ENCODE measurements at places on chromosomes 7 and 10.

GRCh38 chr10:92688927-92689662 lies 660 bp upstream of the HHEX start:
- no peak for DNase-seq

DNA sequence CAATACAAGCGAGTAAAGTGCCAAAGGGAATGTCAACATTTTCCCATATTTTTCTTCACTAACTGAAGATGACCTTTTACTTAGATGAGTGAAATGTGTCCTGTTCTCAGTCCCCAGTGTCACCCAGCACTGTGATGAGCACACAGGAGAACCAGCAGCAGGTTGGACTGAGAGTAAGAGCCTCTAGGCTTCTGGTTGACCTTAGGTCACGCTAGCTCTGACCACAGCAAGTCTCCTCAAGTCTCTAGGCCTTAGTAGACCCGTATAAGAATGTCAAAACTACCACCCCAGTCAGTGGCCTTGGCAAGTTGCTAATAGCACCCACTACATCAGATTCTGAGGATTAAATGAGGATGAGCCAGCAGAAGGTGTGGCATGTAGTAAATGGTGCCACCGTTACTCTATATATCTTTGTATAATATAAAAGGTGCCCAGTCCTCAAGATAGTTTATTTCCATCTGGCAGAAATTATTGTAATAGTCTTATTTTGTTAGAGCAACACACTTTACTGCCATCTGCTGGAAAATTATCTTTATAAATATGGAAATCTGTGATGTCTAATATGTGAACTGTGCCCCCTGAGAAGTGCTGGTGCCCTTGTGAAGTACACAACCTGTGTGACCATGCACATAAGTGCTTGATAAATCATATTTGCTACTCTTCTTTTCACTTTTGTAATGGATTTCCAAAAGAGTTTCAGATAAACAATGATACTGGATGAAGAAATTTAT lies 75.7 kb downstream of the SPAG6 start:
- no peak for DNase-seq

DNA sequence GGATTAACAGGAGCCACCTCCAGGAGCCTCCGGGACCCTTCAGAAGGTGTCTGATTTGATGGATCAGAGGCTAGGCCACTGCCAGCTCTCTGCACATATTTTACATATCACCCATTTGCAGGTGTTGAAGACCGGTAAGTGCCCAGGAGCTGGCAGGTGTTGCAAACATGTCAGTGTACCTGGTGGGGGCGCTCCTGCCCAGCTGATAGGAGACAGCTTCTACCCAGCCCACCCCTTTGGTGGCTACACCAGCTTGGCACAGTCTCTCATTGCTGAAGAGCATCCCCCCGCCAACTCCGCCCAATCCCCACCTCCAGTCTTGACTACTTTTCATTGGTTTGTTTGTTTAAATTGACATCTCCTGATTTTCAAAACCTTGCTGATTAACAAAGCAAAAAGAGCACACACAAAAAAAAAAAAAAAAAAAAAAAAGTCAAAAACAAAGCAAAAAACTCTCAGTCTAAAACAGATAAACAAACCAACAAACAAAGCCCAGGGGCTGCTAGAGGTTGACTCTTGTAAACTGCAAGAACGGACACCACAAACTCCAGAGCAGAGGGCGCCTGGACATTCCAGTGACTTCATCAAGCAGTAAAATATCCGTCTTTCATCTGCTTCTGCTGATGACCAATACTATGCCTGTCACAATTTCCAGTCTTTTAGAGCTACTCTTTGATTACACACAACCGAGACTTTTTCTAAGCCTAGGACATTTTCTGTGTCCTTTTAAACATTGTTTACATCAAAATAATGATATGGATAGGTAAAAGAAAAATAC lies 275.3 kb downstream of the NRG3 start:
- no peak for DNase-seq

- DNase-seq = no peak
Measured at GRCh38 chr7:81161451-81162075, 242.7 kb upstream of the SEMA3C start.

- DNase-seq = peak; percentile 58
Measured at GRCh38 chr7:135801045-135801693, 52.6 kb upstream of the FAM180A start.

DNA sequence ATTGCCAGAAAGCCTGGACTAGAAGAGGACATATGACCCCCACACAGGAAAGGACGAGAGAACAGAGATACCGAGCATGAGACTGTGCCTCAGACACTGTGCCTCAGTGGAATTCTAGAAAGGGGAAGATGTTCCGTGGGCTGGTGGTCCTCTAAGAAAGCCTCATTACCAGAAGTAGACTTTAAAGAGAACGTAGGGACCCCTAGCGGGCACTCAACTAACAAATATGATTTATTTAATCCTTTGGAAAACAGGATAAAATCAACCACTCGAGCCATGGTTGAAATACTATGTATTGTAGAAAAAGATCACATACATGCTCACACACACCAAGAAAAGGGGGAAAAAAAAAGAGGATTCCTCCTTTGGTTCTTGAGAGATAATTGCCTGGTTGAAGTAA lies 701.2 kb upstream of the SORCS1 start:
- no peak for DNase-seq

DNA sequence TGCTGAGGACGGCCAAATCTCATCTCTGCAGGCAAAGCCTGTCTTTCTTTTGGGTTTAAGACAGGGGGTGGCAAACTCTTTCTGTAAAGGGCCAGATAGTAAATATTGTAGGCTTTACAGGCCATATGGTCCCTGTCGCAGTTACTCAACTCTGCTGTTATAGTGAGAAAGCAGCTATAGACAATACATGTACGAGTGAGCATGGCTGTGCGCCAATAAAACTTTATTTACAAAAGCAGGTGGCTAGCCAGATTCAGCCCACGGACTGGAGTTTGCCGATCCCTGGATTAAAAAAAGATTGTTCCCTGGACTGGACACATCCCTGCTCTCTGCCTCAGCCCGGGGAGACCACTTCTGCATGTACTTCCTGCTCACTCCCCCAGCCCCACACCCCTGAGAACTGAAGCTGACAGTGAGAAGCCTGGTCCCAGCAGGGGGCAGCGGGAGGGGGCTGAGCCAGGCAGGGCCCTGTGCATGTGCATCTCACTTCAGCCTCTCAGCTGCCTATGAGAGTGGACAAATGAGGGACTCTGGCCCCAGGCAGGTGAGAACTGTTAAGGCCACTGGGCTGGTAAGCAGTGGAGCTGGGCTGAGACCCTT lies 392.4 kb downstream of the PLXNA4 start:
- no peak for DNase-seq

DNA sequence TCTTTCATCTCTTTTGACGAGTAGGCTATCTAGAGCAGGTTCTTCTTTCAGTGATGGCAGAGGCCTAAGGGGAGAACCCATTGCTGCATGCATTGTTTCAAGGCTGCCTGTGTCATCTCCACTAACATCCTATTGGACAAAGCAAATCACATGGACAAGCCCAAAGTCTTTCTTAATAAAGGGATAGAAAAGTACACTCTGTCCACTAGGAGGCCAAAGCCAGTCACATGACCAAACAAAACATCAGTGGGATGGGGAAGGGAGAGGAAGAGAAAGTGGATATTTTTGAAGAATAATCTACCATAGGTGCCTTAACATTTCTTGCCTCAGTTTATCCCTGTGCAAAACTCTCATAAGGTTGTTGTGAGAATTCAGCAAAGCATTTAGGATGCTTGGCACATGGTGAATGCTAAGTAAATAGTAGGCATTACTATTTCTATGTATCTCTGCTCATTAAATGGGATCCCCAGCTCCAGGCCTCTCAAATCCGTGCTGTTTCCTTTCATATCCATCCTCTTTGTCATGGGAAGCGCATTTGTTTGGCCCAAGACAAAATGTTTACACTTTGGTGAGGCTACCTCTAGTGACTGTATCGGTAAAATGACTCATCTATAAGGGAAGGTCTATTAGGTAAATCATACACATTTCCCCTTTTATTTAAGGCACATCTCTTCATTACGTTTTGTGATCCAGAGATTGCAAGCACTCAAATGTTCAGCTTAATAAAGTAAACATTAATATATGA lies 16.7 kb upstream of the CADPS2 start:
- DNase-seq = no peak

- no peak for DNase-seq
Measured at GRCh38 chr7:138049505-138050116, 26.6 kb upstream of the AKR1D1 start.

DNA sequence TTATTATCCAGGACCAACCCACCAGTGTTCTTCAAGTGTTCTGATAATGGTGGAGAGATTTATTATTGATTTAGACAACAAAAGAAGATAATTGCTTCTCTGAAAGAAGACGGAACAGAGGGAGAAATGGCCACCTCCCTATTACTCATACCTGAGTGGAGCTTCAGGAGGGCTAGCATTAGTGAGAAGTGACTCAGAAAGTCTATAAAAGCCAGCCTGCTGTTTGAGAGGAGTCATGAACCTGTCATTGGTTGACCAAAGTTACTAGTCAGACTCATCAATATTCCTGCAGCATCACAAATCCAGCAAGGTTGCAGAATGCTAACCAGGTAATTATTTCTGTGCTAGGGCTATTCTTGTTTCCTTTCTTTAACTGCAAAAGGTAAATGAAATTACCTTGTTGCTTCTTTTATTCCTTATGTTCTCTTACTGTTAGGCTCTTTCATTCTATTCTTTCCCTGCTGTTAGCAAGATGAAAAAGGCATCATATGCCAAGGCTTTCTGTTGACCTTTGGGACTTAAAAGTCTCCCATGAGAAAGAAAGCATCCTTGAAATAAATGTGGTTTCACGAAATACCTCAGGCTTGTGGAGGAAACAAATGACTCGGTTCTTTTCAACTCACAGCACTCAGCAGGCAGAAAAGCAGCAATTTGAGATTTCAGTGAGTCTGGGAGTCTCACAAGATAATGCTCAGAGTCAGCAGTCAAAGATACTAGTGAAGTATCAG lies 256.4 kb upstream of the PHYHIPL start:
- no peak for DNase-seq

- DNase-seq = no peak
Measured at GRCh38 chr7:139560678-139561077, 37.2 kb downstream of the CLEC2L start.

DNA sequence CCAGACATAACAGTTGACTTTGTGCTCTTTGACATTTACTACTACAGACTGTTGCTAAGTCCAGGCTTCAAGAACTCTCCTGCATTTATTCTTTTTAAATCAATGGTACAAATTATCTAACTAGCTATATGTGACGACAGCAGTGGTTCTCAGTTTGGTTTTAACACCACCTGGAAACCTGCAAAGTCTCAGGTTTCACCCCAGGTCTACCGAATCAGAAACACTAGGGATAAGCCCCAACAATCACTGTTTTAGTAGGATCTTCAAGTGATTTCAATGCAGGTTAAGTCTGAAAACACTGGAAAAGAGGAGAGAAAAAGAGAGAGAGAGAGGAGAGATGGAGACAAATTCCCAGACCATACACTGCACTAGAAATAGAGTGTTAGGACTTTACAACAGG lies 519.0 kb downstream of the PCDH15 start:
- DNase-seq = no peak

GRCh38 chr10:99766302-99766681 lies 16.1 kb upstream of the ABCC2 start:
- DNase-seq = no peak

GRCh38 chr7:20507157-20507556 lies 108.3 kb upstream of the ABCB5 start:
- no peak for DNase-seq

DNA sequence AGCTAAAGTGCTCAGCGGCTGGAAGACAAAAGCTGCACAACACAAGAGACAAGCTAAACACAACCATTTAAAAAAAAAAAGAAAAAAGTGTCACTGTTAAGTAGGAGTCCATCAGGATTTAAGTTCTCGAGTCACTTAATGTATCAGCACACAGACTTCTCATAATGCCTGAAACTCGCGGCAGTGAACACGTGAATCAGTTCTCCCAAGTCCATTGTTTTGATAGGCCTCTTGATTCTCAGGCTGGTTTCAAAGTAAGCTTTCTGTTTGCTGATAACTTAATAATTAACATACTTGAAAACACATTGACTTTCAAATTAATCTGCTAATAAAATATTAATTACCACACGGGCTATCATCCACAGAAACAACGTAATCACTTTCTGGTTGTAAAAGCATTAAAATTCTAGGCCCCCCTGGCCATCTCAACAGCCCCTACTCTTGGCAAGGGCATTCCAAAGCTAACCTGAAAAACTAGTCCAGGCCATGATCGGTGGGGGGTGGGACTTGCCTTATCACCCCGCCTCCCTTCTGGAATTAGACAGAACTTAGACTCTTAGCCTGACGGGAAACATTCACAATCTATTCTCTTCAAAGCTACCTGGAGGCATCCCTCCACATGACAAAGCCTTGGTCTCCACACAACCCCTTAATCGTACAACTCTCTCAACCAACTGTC lies 129.0 kb downstream of the DIP2C start:
- no peak for DNase-seq

- no peak for DNase-seq
Measured at GRCh38 chr10:126597211-126597610, 73.3 kb downstream of the C10orf90 start.

- no peak for DNase-seq
Measured at GRCh38 chr10:73253225-73253555, 746 bp upstream of the MRPS16 start.

DNA sequence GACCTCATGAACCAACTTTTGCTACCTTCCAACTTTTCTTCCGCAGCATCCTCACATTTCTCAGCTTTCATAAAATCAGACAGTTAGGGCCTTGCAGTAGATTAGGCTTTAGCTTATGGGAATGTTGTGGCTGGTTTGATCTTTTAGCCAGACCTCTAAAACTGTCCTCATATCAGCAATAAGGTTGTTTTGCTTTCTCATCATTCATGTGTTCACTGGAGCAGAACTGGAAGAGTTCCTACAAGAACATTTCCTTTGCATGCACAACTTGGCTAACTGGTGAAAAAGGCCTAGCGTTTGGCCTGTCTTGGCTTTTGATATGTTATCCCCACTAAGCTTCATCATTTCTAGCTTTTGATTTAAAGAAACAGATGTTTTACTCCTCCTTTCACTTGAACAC lies 130.0 kb upstream of the LRRTM3 start:
- no peak for DNase-seq

- DNase-seq = no peak
Measured at GRCh38 chr10:834493-834892, 97.0 kb downstream of the LARP4B start.

GRCh38 chr7:115177103-115177502 lies 255.2 kb downstream of the MDFIC start:
- DNase-seq = no peak

GRCh38 chr7:145957160-145957890 lies 159.3 kb upstream of the CNTNAP2 start:
- DNase-seq = no peak

DNA sequence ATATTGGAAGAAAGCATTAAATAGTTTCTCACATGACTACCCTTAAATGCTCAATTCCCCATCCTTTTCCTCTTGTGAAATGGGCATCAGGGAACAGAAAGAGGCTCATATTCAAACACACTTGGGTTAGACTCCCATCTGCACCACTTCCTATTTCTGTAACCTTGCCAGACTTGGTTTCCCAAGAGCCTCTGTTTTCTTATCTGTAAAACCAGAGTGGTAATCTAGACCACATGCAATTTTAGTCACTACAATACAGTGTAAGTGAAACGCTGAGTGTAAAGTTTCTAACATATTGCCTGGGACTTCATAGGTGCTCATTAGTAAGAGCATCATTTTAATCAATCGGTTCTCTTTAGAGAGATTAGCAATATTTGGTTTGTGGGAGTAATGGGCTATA lies 136.3 kb downstream of the SORCS1 start:
- DNase-seq = no peak

Data from globus pallidus (tissue), 1 donor.